Stimulated activated CD8-positive, alpha-beta memory T cell treated with anti-CD3 and anti-CD28 coated beads, Interleukin-4, amount 100 ng/mL, for 4 hours (primary cell): ENCODE measurements at places on chromosomes 7 and 10.

DNA sequence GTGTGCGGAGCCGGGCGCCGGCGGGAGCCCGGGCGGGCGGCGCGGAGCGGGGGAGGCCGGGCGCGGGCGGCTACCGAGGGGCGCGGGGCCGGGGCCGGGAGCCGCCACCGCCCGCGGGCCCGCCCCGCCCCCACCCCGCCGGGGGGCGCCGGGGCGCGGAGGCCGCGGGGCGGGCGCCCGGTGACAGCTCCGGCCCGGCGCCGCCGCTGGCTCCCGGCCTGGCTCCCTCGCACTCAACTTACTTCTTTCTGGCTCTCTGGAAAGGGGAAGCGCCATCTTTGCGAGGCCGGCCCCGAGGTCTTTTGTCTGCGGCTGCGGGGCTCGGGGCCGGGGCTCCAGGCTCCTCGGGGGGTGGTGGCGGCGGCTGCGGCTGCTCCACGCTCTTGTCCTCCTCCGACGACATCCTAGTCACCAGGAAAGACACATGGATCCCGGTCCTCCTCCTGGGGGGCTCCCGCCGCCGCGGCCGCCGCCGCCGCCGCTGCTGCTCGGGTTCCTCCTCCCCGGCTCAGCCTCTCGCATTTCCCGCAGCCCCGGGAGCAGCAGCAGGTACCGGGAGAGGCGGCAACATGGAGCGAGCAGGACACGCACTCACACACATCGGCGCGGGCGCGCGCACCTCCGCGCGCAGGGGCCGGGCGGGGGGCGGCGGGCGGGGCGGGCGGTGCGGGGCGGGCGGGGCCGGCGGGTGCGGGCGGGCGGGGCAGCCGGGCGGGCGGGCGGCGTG is at the start of gene KMT2C:
Gene KMT2C (minus strand): TSS at position 620 of the 727 bp plus-strand sequence. CDS start 217 bp downstream, at position 403.
- no peak for DNase-seq

- DNase-seq = no peak
Measured at GRCh38 chr10:118214776-118215175, 127.3 kb downstream of the FAM204A start.

DNA sequence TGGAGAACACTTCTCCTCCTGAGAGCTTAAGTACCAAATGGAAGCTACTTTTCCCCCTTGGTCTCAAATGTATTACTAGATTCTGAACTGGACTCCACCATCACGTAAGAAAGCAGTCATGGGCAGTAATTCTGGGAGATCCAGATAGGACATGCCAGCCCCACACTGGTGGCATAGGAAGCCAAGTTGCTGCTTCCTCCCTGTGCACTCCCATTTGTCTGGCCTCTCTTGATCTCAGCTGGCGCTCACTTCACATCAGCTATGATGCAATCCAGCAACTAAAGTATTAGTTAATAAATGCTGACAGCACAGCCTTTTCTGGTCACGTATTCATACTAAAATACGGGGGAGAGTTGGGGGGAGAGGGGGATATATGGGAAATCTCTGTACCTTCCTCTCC is 3.4 kb upstream of the IL6 start:
- DNase-seq = no peak

DNA sequence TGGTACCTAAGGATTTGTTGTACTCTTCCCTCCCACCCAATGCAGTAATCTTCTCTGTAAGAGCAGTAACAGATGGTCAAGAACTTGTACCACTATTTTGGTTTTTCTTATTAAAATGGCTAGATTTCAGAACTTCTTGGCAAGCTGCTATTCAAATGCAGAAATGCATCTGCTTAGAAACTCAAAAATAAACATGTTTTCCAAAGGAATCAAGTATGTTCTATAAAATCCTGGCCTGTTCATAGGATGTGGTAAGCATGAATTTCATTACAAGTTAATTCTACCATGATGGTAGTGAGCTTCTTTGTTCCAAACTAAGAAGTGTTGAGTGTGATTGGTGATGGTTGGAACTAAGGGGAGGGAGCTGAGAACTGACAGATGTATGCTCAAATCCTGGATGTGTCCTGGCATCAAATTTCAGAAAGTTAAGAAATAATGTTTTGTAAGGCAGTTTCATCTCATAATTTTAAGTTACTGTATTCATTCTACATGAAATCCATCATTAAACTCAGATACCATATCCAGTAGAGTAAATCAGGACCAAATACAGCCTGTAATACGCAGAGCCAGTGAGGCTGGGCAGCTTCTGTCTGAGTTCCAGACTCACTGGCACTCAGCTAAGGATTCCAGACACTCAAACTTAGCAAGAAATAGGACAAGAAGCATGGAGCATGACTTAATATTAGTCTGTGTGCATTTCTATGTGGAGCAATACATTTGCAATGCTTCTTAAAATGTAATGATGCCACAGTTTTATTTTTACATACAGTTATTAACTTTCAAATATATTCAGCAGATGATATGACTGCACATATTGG is 119.6 kb downstream of the TES start:
- no peak for DNase-seq

DNA sequence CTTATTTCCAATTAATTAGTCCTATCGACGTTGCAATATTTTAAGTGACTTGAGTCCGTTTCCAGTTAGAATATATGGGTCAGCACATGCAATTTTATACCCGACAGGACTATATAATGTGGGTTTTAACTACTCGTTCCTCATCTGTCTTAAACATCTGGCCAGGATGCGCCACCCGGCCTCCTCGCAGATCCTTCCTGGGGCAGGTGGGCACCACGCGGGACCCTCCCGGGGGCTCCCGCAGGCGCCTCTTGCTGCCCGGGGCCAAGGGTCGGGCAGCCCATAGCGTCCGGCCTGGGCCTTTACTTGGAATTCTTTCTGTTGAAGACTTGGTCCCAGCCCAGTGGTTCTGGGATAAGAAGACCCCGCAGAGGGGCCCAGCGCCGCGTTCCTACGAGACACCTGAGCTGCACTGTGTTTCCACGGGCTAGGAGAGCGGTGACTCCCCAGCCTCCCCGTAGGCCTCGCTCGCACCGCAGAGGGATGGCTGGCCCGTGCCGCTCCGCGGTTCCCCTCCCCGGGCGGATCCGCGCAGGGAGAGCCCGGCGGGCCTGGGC is 10.1 kb upstream of the MNX1 start:
- no peak for DNase-seq

DNA sequence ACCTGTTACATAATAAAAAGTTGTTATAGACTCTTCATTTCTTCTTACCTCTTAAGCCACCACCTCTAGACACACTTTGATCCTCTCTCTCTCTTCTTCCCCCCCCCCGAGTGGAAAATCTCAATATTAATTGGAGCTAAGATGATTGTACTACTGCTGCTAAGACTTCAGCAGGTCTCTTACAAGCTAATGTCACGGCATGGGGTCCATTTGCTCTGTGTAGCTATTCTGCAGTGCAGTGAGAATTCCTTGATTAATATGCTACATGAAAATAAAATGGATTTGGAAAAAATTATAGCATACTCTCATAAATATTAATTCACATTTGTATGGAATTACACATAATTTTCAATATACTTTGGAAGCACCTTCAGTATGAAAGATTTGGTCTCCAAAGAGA is 297.2 kb downstream of the AUTS2 start:
- no peak for DNase-seq

DNA sequence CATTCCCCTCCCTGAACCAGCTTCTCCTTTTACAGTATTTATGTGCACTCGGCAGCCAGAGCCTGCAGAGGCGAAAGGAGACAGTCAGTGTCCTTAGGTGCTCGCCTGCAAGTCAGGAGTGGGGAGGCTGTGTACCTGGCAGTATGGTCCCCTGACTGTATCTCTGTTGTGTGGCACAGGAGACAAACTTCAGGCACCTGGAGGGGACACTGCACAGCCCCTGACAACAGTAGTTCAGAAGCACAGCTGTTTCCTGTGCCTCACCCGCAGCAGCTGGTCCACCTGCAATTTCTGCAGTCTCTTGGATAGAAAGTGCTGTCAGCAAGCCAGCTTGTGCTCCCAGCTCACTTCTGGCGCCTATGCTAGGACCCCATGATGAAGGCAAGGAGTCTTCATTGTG is 73.4 kb upstream of the LAMB4 start:
- DNase-seq = no peak

DNA sequence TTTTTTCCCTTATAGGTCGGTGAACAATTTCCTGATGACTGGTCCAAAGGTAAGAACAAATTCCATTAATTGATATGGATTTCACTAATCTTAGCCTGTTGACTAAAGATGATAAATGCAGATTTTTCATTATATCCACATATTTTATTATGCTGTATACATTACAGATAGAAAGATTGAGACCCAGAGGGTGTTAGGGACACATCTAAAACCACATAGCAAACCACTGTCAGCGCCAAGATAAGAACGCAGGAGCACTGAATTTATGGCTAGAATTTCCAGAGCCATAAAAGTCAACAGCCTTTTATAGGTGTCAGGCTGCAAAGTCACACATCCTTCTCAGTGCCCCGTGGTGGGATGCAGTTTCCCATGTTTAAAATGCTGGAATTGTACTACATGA is 16.2 kb downstream of the WNT8B start:
- no peak for DNase-seq

GRCh38 chr7:50362712-50363282 is 58.3 kb downstream of the IKZF1 start:
- no peak for DNase-seq

- no peak for DNase-seq
Measured at GRCh38 chr10:997266-998022, 9.2 kb downstream of the GTPBP4 start.
